Mesenteric fat pad (tissue), 1 donor: ENCODE measurements at places on chromosomes 4 and X.

DNA sequence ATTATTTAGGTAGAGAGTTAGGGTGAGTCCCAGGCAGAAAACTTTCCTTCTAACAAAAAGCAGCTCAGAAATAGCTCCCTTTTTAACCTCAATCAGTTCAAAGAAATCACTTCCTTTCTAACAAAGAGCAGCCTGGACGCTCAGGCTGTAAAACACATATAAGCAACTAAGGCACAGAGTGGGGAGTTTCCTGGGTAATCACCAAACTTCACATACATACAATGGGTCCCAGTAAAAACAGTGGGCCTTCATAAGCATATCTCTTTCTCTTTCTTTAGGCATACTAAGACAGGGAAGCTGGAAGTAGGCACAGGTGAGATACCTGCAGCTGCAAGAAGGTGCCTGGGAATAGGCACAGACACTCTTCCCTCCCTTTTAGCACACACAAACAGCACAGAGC is 4.9 kb upstream of the NAF1 start:
- no peak for DNase-seq

DNA sequence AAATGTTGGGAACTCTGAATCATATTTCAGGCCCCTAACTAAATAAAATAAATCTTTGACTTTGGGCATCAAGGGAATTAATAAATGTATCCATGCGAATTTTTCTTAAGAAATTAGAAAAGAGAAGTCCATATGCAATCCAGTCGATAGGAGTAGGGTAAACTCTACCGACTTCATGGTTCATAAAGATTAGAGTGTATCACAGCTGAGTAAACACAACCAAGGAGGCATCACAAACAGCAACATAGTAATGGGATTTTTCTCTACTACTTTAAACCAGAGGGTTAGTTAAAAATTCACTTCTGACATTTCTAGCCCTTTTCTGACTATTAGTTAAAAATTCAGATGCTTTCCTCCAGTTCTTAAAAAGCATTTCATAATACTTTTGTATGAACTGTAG is 19.9 kb downstream of the SEPTIN11 start:
- no peak for DNase-seq

GRCh38 chr4:73870260-73870659 is 1.1 kb downstream of the CXCL1 start:
- no peak for DNase-seq

DNA sequence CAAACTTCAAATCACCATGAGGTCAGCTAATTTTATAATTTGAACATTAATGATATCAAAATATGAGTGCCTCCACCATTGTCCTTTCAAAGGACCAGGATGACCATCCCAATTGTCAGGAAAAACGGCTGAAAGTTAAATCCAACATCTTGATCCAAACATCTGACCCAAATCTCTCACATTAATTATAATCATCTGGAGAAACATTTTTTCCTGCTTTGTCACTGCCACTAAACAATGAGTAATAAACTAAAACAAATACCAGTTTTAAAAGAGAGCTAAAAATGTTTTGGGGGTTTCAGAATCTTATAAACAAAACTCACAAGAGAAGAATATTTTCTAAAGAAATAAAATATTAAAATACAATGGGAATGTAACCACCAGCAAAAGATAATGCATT is 45.7 kb upstream of the NDST4 start:
- no peak for DNase-seq

DNA sequence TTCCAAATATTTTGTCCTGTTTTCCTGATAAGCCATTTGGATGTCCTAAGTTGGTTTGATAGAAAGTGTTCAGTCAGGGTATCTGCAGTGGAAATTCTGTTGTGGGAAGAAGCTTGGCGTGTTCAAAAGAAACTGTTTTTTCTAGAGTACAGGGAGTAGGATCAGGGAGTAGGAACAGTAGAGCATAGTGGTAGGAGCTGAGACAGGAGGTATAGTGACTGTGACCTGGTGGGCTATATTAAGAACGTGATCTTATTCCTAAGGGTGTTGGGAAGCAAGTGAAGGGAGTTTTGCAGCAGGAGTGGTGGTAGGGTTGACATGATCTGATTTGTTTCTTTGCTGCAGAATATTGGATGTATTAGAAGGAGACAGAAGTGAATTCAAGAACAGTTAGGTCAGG is 348.2 kb downstream of the BMPR1B start:
- no peak for DNase-seq

DNA sequence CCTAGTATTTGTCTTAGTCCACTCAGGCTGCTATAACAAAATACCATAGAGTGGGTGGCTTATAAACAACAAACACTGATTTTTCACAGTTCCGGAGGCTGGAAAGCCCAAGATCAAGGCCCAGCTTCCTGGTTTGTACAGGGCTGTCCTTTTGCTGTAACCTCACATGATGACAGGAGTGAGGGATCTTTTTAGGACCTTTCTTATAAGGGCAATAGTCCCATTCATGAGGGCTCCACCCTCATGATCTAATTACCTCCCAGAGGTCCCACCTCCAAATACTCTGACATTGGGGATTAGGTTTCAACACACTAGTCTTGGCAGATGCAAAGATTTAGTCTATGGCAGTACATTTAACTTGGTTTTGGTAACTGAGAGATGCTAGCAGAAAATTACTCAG is 20.9 kb downstream of the GPAT3 start:
- no peak for DNase-seq

DNA sequence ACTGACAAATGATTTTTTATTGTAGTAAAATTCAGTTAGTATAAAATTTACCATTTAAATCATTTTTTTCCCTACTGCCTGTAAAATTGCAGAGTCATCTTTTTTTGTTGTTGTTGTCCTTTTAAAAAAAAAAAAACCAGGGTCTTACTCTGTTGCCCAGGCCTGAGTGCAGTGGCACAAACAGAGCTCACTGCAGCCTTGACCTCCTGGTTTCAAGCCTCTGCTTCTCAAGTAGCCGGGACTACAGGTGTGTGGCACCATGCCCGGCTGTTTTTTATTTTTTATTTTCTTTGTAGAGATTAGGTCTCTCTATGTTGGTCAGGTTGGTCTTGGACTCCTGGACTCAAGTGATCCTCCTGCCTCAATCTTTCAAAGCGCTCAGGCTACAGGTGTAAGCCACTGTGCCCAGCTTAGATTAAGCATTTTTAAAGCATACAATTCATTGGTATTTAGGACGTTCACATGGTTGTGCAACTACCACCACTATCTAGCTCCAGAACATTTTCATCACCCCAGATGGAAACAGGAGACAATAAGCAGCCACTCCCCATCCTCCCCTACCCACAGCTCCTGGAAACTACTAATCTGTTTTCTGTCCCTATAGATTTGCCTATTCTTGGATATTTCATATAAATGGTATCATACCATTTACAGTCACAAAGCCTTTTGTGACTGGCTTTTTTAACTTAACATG is 59.7 kb upstream of the PGRMC2 start:
- no peak for DNase-seq

DNA sequence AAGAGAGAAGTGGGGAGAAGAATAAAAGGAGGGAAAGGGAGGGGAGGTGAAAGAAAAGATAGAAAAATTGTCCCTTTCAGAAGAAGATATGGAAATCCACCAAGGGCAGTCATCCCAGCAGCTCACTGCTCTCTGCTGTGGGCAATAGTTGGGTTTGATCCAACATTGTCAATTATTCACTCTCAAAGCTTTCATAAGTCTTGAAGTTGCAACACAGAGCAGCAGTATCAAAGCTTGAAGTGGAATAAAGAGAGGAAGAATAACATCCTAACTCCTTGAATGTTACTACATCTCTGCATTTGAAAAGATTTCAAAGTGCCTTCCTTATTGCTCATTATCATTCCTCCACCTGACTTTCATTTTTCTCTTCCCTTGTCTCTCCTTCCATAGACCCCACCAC is 62.3 kb upstream of the HHIP start:
- no peak for DNase-seq
